Activated naive CD4-positive, alpha-beta T cell treated with Interleukin-2 at 50 U/mL for 16 hours (primary cell): ENCODE measurements at places on chromosomes 11 and 22.

DNA sequence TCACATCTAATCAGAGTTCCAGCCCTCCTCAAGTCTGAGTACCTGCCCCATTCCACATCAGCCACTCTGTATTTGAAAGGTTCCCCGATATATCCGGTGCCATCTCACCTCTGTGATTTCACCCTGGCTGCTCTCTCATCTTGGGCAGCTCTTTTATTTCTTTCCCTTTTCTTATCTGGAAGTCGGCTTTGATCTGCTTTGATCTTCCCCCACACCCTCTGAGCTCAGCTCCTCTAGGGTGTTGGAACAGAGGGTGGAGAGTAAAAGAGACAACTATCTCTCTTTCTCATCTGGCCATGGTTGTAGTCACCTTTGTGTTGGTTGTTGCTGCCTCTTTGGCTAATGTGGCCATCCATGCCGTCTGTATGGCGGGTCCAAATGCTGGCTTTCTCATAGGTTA, 108.3 kb downstream of the ENTHD1 start:
- DNase-seq = no peak

- DNase-seq = no peak
Observed at GRCh38 chr11:103907136-103907535, 129.3 kb upstream of the DDI1 start.

GRCh38 chr11:2470495-2470894, 25.7 kb downstream of the KCNQ1 start:
- DNase-seq = no peak

GRCh38 chr11:77035039-77035438, 841 bp downstream of the B3GNT6 start:
- DNase-seq = no peak

GRCh38 chr11:120229451-120230424, 10.2 kb upstream of the POU2F3 start:
- no peak for DNase-seq
